Tibial nerve (tissue), 4 donors: ENCODE measurements at places on chromosomes 13 and 19. TPM values are rescaled to one million over a fixed set of nuclear protein-coding genes. Genes with fewer than 3 reads are reported as not detected.
A peak's percentile ranks its signal among the peaks of the same experiment; 100 is the strongest.

DNA sequence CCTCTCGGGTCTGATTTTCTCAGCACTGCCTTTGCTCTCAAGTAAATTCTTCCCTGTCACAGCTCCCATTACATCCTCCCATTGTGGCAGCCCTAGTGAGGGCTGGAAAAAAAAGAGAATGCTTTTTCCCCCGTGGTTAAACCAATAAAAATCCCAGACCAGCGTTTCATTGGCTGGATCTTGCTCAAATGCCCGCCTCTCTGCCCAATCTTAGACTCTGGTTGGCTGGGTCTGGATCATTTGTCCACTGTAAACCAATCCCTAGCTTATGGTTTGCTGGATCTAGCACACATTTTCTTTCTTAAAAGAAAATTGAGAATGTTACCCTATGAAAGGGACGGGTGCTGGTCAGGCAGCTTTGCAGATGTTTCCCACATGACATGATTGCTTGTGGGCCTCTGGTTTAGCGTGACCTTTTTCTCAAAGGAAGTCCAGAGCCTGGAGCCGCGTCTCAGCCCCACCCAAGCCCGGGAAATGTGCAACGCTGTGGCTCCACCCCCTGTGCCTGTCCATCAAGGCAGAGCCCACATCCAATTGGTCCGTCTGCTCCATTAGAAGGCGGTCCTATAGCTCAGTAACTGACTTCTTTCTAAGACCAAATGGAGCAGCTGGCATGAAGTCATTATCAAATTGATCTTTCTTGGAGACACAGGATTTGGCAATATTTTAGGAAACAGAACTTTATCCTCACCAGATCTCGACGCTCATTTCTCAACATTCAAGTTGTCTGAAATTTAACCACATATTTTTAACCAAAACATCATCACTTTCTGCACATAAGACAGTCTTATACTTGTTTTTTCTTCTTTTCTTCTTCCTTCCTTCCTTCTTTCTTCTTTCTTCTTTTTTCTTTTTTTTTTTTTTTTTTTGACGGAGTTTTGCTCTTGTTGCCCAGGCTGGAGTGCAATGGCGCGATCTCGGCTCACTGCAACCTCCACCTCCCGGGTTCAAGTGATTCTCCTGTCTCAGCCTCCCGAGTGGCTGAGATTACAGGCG, 2.6 kb upstream of the MCEMP1 start:
- H3K27me3 ChIP-seq: no peaks in the 10 kb centered on the region
- no peak overlapping the region for H3K27ac ChIP-seq
- no peaks in the 10 kb centered on the region for H3K36me3 ChIP-seq
- no peaks in the 10 kb centered on the region for H3K4me1 ChIP-seq

RDH8 gene
- not detected for total RNA-seq

DNA sequence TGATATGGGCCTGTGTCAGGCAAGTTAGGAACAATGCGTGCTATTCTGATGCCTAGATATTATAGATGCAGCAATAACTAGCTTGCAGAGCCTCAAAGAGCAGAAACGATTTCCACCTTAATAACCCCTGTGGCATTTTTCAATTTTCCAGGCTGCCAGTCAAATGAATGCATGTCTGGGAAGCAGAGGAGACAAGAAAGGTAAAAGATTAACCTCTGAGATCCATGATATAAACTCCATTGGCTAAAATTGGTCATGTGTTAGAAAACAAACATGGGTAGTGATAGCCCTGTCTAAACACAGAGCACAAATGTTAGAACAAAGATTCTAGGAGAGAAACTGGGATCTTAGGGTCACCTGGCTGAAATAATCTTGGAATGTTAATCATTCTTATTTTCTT, 811.1 kb downstream of the DIAPH3 start:
- H3K36me3 ChIP-seq: no peaks in the 10 kb centered on the region
- H3K27me3 ChIP-seq: no peaks in the 10 kb centered on the region
- DNase-seq: no peak
- H3K4me3 ChIP-seq: no peak overlapping the region
- no peak overlapping the region for H3K27ac ChIP-seq

DNA sequence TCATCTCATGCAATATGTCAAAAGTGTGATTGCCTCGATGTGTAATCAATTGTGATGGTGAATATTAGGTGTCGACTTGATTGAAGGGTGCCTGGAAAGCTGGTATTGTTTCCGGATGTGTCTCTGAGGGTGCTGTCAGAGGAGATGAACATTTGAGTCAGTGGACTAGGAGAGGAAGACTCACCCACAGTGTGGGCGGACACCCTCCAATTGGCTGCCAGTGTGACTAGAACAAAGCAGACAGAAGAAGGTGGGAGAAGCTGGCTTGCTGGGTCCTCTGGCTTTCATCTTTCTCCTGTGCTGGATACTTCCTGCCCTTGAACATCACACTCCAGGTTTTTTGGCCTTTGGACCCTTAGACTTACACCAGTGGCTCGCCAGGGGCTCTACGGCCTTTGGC, 15.5 kb upstream of the CABP5 start:
- H3K4me1 ChIP-seq: no peaks in the 10 kb centered on the region
- H3K27ac ChIP-seq: no peak overlapping the region
- no peaks in the 10 kb centered on the region for H3K36me3 ChIP-seq
- H3K27me3 ChIP-seq: no peaks in the 10 kb centered on the region
- H3K4me3 ChIP-seq: no peak overlapping the region
- no peak for DNase-seq

DNA sequence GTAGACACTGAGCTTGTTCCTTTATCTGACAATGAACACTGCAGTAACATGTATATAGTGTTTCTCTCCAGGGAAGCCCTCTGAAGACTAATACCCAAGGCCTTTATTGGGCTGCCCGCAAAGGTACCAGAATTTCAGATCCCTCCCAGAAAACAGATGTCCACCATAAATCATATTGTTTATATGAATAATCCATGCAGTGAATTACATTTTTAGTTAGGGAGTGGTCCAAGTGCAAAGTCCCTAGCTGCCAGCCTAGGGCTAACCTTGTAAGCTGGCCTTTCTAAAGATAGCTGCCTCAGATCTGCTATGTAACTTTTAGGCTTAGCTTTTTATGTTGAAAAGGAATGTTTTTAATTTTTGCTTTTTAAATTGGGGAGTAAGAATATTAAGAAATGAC, 44.7 kb downstream of the TDRD3 start:
- no peak overlapping the region for H3K4me3 ChIP-seq
- DNase-seq: no peak
- no peak overlapping the region for H3K27ac ChIP-seq

- DNase-seq: no peak
- no peaks in the 10 kb centered on the region for H3K27me3 ChIP-seq
- no peaks in the 10 kb centered on the region for H3K4me1 ChIP-seq
- no peak overlapping the region for H3K27ac ChIP-seq
- H3K4me3 ChIP-seq: no peak overlapping the region
Measured at GRCh38 chr13:42298392-42298791, 26.4 kb downstream of the AKAP11 start.

GRCh38 chr13:83117046-83117445, 765.2 kb downstream of the SLITRK1 start:
- no peak overlapping the region for H3K4me3 ChIP-seq
- H3K36me3 ChIP-seq: no peaks in the 10 kb centered on the region
- H3K4me1 ChIP-seq: no peaks in the 10 kb centered on the region
- no peak overlapping the region for H3K27ac ChIP-seq

DNA sequence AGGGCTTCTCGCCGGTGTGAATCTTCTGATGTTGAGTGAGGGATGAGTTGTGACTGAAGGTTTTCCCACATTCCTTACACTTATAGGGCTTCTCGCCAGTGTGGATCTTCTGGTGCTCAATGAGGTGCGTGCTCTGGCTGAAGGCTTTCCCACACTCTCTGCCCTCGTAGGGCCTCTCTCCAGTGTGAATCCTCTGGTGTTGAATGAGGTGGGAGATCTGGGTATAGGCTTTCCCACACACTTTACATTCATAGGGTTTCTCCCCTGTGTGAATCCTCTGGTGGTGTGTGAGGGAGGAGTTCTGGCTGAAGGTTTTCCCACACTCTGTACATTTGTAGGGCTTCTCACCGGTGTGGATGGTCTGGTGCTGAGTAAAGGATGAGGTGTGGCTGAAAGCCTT, 33.2 kb downstream of the ZNF473 start:
- H3K27me3 ChIP-seq: no peaks in the 10 kb centered on the region
- H3K27ac ChIP-seq: no peak overlapping the region
- no peaks in the 10 kb centered on the region for H3K36me3 ChIP-seq

CBARP gene
- total RNA-seq: 0.59 TPM

DNA sequence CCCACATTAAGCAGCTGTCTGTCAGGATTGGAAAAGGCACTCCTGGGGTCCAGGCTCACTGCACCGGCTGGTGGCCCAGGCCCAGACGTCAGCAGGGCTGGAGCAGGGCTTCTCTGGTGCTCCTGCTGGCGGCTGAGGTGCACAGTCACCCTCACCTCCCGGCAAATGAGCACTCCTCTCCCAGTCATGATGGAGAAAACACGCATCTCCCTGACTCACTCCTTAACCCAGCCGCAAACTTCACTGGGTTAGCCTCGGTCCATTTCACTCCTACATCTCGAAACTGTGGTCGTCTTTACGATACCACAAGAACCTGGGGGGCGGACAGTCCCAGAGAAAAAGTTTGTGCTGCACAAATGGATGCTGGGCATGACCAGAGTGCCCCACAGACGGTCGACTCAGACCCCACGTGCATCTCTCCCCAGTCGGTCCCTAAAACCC, 3.3 kb upstream of the RASA3 start:
- no peak overlapping the region for H3K27ac ChIP-seq
- no peaks in the 10 kb centered on the region for H3K4me1 ChIP-seq
- no peak overlapping the region for H3K4me3 ChIP-seq
- no peak for DNase-seq
- H3K27me3 ChIP-seq: no peaks in the 10 kb centered on the region
- H3K36me3 ChIP-seq: no peaks in the 10 kb centered on the region

DNA sequence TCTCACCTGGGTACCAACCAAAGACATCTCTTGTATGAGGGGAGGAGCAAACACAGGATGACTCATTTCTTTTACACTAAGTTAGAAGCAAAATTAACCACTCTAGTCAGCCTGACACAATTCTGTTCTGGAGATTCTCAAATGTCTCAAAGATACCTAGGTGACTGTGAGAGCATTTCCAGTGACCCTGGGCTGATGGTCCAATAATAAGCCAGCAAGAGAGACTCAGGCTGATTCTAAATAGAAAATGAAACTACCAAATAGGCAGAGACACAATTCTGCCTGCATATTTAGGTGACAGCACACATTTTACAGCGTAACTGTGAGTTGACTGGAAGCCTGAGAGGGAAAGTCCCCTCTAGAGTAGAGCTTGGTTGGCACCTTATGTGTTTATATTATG, 16.3 kb downstream of the ZNF91 start:
- DNase-seq: no peak
- peaks cover 6% of the 10 kb centered on the region for H3K4me1 ChIP-seq
- no peak overlapping the region for H3K27ac ChIP-seq
- H3K36me3 ChIP-seq: no peaks in the 10 kb centered on the region
- H3K27me3 ChIP-seq: no peaks in the 10 kb centered on the region
- no peak overlapping the region for H3K4me3 ChIP-seq

DNA sequence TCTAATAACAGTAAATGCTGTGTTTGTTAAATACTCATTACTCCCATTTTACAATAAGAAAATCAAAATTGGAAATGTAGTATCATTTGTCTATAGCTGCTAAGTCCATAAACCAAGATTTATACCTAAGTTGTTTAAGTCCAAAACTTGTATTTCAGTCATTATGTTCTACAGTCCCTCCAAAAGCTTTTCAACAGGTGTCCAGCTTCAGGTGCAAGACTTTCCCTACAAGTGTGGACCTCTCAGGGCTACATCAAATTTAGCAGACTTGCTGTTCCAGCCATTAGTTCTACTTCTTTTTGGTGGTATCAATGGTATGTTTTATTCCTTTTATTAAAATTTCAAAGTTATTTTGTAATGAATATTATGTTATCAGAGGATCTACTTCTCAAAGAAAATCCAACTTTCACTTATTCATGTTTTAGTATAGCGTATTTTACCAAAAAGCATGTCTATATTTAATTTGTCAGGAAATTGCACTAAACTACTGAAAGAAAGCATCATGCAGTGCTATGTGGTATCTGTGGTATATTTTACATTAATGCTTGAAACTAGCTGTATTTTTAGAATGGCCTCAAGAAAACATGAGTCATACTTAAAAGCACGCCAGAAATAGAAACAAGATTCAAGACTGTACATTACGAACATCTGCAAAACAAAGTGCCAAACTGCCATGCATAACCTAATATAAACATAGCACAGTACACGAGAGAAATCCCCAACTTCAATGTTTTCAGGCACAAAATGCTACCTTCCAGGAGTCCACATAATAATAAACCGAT, 44.5 kb downstream of the VWA8 start:
- no peaks in the 10 kb centered on the region for H3K4me1 ChIP-seq
- no peak overlapping the region for H3K27ac ChIP-seq
- no peak overlapping the region for H3K4me3 ChIP-seq
- DNase-seq: no peak
- no peaks in the 10 kb centered on the region for H3K27me3 ChIP-seq

MYO1F gene
- total RNA-seq: 22.7 TPM

TMEM150B gene
- total RNA-seq: 8.8 TPM

GARIN5A gene
- not detected for total RNA-seq

DNA sequence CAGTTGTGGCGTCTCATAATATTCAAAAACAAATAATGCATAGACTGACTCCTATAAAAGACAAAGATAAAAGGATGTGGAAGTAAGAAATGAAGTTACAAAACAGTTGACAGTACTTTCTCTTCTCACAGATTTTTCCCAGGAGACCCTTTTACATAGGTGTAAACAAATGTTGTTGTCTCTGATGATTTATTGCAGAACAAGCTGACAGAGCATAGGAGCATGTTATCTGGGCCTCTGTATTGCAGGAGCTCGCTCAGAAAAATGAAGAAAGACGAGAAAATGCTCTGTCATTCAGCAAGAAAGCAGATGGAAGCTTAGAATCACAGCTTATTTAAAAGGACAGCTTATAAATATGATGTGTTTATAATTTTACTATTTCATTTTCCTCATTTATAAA, 353.6 kb upstream of the GPC6 start:
- no peak overlapping the region for H3K4me3 ChIP-seq
- no peaks in the 10 kb centered on the region for H3K4me1 ChIP-seq
- no peaks in the 10 kb centered on the region for H3K27me3 ChIP-seq

GRCh38 chr13:35881360-35881759, 249.8 kb downstream of the DCLK1 start:
- peaks cover 18% of the 10 kb centered on the region for H3K4me1 ChIP-seq
- H3K27me3 ChIP-seq: no peaks in the 10 kb centered on the region
- DNase-seq: no peak
- H3K27ac ChIP-seq: peak overlapping the region; percentile 52
